ENCODE measurements at places on chromosomes 2 and 18.

GRCh38 chr2:108347786-108348185 lies 30.0 kb upstream of the SULT1C4 start:
- DNase-seq = no peak

DNA sequence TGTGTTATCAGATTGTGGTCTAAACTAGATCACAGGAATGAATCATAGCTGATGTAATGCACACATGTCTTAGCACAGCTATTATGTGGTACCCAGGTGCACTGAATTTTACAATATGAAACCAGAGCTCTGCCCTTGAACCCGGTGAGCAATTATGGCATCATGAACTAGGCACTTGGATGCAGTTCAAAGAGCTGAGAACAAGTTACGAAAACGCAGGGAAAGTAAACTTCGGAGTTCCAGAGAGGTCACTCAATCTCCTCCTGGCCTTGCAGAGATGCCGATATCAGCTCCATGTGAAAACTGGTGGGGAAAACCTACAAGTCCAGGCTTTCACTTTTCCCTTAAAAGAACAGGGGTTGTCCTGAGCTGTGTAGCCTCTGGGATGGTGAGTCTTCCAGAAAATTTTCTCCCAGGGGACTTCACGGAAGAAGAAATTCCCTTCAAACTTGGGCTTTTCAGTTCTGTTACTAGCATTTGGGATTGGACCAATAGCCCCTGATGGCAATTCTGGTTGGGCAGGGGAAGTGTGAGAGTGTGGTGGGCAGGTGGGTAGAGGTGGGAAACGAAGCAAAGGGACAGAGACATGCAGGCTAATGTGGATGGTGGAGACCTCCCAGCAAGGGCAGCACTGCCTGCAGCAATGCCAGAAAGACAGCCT lies 71.1 kb upstream of the SH3BP4 start:
- no peak for DNase-seq

DNA sequence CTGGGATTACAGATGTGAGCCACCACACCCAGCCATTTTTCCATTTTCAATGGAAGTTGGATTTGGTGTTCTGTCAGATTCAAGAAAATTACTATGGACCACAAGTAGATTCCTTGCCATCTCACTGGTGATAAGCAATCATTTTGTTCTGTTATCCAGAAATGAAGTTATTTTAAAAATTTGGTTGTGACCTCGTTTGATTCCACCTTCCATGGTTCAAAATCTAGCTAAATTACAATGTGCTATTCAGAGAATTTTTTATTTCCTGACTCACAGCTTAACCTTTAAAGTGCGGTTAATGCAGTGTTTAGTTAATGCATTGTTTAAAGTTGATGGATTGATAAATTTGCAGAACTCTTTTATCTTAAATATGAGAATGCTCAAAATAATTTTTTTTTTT lies 243.2 kb upstream of the BOD1L2 start:
- DNase-seq = no peak

DNA sequence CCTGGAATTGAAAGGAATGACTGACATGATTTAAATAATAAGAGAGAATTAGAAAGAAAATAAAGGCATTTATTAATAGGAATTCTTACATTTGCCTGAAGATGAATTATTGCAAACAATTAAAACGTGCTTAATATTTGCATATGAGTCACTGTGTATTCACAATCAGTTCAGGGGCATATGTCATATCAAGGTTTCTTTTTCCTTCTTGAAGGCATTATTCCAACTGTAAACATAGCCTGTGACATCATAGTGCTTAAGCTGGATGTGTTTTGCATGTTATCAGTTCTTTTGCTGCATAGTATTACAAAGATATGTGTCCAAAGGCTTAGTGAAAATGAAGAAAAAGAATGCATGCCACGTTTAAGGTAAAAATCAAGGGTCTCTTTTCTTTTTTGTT lies 80.8 kb downstream of the MEIS1 start:
- no peak for DNase-seq

DNA sequence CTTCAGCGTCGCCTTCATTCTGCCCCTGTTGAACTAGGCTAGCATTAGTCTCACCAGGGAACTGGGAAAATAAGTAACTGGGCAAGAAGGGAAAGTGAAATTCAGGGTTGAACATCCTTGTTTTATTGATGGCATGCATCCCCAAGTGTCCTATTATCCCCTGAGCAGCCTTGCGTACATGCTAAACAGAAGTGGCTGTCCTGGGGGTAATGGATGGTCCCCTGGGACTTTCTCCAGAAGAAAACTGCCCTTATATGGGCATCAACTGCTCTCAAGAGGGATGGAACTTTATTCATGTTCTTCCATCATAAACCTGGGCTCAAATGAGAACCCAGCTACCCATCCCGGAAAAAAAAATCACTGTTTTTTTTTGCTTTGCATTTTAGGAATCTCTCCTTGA lies 11.8 kb upstream of the SMIM21 start:
- no peak for DNase-seq

- DNase-seq = no peak
Observed at GRCh38 chr2:234497594-234498235, 834 bp upstream of the ARL4C start.

DNA sequence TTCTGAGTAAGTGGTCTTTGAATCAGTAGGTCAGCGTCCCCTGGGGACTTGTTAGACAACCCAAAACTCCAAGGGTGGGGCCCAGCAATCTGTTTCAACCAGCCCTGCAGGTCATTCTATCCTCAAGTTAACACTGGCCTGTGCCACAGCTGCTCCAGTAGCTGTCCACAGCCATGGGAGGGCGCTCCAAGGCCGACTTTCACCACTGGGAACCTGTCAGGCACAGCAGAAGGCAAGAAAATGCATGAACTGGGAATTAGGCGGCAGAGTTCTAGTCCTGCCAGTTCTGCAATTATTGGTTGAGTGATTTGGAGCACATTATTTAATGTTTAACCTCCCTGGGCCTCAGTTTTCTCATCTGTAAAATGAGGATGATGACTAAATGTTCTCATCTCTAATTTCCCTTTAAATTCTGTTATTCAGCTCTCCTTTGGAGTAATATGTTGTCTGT lies 17.4 kb upstream of the MRPL33 start:
- peak; percentile 70 for DNase-seq

GRCh38 chr2:72124376-72124775 lies 23.3 kb downstream of the CYP26B1 start:
- no peak for DNase-seq

Measured in right hindlimb (tissue), 1 donor.